ENCODE measurements at places on chromosomes 3 and 15.

- DNase-seq: no peak
Measured at GRCh38 chr3:101203411-101203810, 117.0 kb downstream of the IMPG2 start.

DNA sequence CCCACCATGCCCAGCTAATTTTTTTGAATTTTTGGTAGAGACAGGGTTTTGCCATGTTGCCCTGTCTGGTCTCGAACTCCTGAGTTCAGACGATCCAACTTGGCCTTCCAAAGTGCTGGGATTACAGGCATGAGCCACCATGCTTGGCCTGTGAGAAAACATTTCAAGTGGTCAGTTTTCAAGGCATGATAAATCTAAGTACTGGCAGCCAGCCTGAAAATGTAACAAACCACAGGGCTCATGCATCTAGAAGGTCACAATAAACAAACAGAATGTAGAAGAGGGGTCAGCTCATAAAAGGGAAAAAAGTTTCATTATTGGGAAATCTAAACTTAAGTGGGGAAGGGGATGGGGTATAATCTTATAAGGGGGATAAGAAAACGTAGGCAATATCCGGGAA is 39.9 kb downstream of the PPCDC start:
- peak; percentile 62 for DNase-seq

DNA sequence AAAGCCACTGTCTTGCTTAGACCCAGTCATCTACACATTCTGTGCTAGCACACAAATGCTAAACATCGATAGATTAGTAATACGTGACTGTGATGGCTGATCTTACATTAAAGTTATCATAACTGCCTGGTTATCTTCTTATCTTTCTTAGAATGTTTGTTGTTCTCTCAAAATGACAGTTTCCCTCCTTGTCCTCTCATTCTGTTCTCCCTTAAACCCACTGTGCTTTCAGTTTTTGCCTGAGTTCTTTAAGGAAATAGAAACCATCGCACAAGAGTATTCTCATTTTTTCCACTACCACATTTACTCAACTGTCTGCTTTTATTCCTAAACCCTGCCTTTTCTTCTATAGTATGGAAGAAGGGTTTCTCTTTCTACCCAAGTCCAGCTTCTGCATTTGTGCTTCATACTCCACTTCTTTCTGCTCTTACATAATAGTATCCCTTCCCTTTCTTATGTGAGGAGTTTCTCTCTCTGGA is 17.1 kb downstream of the STX19 start:
- DNase-seq: no peak

DNA sequence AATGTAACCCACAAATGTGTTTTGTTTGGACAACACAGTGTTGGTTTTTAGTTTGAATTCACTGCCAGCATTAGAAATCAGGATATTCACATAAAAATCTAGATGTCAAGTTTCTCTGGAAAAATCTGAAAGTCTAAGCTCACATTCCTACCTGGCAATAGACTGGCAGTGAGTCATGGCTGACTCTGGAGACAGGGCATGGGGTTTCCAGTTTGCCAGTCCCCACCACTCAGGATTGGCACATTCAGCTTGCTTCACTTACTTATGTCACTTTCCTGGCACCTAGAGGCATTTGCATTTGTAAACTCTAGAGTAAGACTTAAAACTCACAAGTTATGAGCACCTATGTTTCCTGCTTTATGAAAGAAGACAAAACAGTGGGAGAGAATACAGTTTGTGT is 19.1 kb upstream of the SEC61A1 start:
- DNase-seq: no peak

DNA sequence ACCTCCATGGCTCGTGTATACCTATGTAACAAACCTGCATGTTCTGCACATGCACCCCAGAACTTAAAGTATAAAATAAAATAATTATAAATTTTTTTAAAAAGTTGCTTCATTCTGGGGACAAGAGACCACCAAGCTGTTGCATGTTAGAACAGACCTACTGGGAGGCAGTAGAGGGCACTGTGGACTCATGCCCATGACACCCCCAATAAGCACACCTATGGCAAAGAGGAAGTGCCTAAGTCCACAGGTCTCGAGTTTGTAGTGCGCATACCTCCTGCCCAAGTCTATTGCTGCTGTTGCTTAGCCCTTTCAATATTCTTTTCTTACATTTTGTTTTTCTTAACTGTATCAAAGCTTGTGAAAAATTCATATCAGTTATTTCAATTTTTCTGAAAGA is 267.9 kb upstream of the THBS1 start:
- DNase-seq: no peak

DNA sequence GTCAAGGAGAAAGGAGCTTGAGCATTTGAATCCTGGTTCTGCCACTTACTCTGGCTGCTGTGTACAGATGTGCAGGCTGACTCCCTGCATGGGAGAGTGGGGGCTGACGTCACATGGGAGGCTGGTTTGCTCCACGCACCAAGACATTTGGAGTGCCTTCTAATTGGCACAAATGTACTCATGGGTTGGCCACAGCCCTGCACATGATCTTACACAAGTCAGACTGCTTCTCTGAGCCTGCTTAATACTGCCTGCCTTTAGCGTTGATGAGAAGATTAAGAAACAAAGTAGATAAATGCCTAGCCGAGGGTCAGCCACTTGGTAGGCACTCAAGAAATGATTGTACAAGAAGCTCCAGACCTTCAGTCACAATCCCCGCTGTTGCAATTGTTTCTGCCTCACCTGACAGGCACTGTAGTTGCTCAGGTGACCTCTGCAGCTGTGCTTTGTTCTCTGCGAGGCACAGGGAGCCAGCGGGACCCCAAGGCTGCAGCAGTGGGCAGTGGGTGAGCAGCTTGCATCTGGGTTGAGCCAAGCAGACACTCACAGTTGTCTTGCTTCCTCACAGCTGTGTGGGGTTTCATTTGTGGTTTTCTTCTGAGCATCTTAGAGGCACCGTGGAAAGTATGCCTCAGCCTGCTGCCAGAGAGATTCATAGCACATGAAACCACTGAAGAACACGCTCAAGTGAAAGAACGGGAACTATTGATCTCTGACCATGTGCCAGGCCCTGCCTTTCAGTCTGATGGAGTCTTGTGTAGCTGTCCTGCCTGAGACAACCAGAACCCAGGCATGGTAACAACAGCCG is 33.1 kb downstream of the GRK7 start:
- DNase-seq: no peak

GRCh38 chr15:92503889-92504288 is 110.2 kb downstream of the ST8SIA2 start:
- DNase-seq: no peak

DNA sequence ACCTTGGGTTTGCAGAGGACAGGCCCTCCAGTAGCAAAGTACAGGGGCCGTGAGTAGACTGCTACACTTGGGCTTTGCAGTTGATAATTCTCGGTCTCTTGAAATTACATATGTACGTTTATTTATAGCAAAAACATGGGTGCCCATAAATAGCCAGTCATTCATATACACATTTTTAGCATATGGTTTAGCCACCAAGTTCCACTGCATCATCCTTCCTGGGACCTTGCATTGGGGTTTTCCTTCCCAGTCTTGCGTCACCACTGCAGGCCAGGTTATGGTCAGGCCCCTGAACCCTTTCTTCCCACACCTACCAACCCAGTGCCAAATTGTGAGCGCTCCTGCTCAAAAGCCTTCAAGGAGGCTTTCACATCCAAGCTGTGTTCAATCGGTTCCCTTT is 12.7 kb downstream of the KLHL25 start:
- no peak for DNase-seq

DNA sequence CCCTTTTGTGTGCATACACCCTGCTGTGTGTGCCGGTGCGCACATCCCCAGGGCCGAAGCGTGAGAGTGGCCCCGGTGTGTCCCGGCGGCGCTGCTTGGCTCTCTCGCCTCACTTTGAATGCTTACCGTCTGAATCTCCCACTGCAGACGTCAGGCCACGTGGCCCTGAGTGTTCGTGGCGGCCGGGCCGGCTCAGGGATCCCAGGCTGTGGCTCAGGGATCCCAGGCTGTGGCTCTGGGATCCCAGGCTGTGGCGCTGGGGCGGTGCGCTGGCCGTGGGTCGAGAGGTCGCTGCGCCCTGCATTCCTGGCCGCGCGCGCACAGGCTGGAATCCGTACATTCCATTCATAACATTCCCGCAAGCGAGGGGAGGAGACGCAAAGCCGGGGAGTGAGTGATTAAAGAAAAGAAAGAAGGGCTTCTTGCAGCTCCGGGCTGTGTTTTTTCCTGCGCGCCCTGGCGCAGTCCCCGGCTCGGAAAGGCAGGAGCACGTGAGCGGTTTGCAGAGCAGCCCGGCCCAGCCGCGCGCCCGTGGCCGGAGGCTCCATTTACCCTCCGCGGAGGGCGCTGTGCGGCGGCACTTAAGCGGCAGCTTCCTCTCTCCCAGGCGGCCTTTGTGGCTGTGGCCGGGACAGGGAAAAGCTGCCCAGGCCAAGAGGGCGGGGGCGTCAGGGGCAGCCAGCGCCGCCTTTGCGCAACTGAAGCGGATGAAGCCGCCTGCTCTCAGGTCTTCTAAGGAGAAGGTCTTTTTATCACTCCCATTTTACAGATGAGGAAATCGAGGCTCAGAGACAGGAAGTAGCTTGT is 87.0 kb upstream of the ALDH1L1 start:
- peak; percentile 92 for DNase-seq

DNA sequence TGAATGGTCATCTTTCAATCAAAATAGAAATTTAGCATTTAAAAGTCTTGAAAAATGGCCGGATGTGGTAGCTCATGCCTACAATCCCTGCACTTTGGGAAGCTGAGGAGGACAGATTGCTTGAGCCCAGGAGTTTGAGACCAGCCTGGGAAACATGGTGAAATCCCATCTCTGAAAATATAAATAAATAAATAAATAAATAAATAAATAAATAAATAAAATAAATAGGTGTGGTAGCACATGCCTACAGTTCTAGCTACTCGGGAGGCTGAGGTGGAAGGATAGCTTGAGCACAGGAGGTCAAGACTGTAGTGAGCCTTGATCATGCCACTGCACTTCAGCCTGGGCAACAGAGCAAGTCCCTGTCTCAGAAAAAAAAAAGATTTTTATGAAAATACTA is 25.9 kb downstream of the SLC30A4 start:
- no peak for DNase-seq

GRCh38 chr3:73378207-73378606 is 246.5 kb downstream of the PDZRN3 start:
- no peak for DNase-seq

DNA sequence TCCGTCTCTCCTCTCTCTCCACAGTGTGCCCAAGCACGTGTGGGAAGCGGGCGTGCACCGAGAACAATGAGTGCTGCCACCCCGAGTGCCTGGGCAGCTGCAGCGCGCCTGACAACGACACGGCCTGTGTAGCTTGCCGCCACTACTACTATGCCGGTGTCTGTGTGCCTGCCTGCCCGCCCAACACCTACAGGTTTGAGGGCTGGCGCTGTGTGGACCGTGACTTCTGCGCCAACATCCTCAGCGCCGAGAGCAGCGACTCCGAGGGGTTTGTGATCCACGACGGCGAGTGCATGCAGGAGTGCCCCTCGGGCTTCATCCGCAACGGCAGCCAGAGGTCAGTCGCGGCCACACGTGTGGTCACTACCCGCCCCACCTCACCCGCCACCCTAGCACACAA is 116.3 kb downstream of the PGPEP1L start:
- DNase-seq: no peak

DNA sequence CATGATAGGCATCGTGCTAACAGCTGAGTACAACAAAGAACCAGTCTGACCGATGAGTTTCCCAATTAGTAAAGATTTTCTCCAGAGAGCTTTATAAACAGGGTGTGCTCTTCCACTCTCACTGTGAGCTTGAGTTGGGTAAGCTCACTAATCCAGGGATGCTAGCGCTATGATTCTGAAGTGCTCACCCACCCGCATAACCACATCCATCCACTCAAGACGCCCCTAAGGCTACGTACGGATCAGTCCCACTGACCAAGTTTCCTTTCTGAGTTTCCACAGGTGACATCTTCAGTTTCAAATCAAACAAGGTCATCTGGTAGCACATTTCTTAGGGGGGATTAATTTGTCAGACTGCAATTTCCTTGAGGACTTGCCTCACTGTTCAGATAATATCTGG is 141.1 kb upstream of the ABI3BP start:
- no peak for DNase-seq

GRCh38 chr15:29554531-29554930 is 267.7 kb downstream of the TJP1 start:
- no peak for DNase-seq

DNA sequence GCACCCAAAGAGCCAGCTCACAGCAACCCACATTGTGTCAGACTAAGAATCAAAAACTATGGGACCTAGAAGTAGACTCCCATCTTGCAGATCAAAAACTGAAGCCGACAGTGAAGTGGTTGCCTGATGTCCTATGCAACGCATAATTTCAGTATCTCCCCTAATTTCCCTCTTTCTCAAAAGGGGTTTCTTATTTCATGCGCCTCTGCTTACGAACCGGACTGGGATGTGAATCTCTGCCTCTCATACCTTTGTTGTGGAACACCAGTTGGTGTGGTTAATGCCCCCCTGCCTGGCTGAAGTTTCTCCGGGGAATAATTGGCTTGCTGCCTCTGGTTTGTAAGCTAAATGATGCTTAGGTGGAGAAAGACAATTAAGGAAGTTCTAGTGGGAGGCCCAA is 514 bp upstream of the FAM174B start:
- DNase-seq: no peak

- peak; percentile 10 for DNase-seq
Measured at GRCh38 chr3:25297667-25298585, 130.1 kb upstream of the RARB start.

DNA sequence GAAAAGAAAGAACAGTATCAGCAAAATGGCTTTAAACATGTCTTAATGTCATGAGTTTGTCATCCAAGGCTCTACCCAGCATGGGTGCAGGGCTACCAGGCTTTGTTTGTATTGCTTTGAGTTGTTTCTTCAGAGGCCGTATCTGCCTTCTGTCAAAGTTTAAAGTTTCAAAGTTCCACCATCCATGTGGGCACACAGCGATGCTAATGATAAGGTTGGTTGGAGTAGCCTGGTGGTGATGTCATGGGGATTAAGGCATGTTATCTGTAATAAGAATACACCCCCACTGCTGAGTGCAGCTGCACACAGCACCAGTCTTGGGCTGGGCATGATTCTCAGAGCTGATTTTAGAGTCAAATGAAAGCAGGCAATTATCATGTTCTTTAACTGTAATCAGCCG is 72.0 kb upstream of the LRTM1 start:
- no peak for DNase-seq

GRCh38 chr3:151584566-151584965 is 123.7 kb upstream of the IGSF10 start:
- no peak for DNase-seq

- DNase-seq: no peak
Measured at GRCh38 chr15:65631503-65631902, 9.8 kb downstream of the SLC24A1 start.
